ENCODE measurements at places on chromosomes 5 and 9.

GRCh38 chr9:20551236-20551635, 71.1 kb downstream of the MLLT3 start:
- no peak for DNase-seq

DNA sequence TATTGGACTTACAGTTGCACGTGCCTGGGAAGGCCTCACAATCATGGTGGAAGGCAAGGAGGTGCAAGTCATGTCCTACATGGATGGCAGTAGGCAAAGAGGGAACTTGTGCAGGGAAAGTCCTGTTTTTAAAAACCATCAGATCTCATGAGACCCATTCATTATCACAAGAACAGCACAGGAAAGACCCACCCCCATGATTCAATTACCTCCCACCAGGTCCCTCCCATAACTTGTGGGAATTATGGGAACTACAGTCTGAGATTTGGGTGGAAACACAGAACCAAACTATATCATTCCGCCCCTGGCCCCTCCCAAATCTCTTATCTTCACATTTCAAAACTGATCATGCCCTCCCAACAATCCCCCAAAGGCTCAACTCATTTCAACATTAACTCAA, 75.6 kb downstream of the ZFAND5 start:
- no peak for DNase-seq

GRCh38 chr5:179284751-179285631, 60.3 kb downstream of the ADAMTS2 start:
- no peak for DNase-seq

GRCh38 chr9:135979547-135980166, 18.5 kb upstream of the UBAC1 start:
- DNase-seq, result no peak

DNA sequence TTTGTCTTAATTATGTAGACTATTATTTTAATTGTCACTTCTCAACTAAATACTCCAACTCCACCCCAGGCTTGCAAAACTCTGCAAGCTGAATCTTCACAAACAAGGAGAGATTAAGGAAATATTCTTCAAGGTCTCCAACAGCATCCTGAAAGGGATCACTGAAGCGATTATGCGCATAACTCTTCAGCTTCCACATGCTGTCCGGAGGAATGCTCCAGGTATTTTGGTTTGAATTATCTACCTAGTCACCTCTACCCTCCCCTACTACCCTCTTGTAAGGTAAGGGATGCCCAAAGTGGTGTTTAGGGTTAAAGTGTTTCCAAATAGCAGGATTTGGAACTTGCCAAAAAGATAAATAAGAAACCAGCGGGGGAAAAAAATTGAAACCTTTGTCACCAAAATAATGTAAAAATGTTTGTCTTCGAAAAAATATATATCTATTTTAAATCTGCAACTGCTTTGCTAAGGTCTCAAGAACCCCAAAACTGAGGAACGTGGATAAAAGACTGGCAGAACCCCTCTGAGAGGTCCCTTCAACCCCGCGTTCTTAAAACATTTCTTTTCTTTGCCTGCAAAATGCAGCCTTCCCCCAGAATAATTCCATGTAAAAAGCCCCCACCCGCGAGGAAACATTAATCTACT, 11.6 kb downstream of the PTCH1 start:
- no peak for DNase-seq

- DNase-seq, result no peak
Observed at GRCh38 chr5:37717613-37718431, 122.0 kb downstream of the GDNF start.

DNA sequence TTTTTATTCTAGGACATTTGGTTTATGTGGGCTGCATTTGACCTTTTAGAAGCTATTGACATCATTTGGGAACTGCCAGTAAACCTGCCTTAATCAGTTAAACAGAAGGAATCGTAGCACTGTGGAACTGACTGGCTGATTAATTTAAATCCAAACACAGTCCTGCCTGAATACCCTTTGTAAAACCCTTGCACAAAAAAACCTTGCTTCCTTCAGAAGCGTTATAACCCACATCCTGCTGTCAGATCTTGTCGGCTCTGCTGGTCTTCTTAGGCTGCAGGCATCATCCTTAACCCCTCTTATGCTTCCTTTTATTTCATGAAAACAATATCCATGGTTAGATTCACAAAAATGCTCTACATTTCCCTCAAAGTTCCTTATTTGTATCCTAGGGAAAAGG, 46.3 kb downstream of the PAM start:
- no peak for DNase-seq

GRCh38 chr9:13431222-13431536, 151.7 kb upstream of the MPDZ start:
- DNase-seq, result no peak

- DNase-seq, result no peak
Observed at GRCh38 chr9:15873573-15874177, 320.8 kb downstream of the CCDC171 start.

GRCh38 chr9:1939926-1940368, 75.2 kb upstream of the SMARCA2 start:
- DNase-seq, result peak; percentile 61

- no peak for DNase-seq
Observed at GRCh38 chr5:92916036-92916435, 665.0 kb downstream of the NR2F1-AS1 start.

DNA sequence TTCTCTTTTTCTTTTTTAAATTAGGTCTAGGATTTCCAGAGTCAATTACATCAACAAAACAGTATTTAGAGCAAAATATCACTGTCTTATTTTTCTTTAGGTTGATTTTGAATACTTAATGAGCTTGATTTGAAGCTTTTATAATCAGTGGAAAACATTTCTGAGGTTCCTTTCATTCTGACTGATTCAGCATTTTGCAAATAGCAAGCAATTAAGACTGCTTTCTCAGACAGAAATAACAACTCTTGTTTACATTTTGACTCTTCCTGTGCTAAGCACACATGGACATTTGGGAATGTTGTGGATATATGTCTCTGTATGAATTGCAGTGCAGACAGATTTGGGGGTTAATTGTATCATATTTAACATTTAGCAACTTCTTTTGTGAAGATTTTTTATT, 22.2 kb upstream of the MCCC2 start:
- no peak for DNase-seq

GRCh38 chr5:40909264-40909663, at the start of gene C7:
TSS of gene C7 (plus strand) at chr5:40909497. CDS start at chr5:40909611, 114 bp downstream.
- no peak for DNase-seq

DNA sequence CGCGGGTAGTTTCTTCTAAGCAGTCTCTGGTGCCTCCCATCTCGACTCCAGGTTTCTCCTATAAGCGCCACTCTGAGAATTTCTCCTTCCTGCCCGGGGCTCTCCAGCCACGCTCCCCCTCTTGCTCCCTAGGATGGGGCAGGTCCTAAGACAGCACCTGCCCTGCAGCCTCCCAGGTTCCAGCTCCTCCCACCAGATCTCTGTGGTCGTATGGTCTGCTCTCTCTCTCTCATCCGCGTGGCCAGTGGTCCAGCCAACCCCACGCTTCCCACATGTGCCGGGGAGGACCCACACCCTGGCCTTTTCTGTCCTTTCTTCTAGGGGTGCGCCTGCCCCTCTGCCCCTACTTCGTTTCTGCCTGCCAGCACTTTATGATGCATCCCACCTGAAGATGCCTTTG, 40.5 kb downstream of the MVB12B start:
- no peak for DNase-seq

DNA sequence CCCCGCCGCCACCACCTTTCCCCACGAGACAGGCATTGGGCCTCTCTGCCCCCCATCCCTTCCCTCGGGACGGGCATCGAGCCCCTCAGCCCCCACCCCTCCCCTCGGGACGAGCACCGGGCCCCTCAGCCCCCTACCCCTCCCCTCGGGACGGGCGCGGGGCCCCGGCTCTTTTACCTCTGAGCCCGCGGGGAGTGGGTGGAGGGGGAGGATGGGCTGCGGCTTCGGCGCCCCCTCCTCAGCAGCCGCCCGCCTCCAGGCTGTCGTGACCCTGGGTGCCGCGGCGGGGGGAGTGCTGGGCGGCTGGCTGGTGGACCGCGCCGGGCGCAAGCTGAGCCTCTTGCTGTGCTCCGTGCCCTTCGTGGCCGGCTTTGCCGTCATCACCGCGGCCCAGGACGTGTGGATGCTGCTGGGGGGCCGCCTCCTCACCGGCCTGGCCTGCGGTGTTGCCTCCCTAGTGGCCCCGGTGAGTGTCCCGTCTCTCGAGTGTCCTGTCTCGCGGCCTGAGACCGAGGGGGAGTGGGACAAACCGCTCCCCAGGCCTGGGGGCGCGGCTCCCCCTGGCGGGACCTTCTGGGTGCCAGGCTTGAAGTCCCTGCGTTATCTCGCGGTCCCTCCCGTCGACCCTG, 791 bp downstream of the SLC2A8 start:
- DNase-seq, result no peak

DNA sequence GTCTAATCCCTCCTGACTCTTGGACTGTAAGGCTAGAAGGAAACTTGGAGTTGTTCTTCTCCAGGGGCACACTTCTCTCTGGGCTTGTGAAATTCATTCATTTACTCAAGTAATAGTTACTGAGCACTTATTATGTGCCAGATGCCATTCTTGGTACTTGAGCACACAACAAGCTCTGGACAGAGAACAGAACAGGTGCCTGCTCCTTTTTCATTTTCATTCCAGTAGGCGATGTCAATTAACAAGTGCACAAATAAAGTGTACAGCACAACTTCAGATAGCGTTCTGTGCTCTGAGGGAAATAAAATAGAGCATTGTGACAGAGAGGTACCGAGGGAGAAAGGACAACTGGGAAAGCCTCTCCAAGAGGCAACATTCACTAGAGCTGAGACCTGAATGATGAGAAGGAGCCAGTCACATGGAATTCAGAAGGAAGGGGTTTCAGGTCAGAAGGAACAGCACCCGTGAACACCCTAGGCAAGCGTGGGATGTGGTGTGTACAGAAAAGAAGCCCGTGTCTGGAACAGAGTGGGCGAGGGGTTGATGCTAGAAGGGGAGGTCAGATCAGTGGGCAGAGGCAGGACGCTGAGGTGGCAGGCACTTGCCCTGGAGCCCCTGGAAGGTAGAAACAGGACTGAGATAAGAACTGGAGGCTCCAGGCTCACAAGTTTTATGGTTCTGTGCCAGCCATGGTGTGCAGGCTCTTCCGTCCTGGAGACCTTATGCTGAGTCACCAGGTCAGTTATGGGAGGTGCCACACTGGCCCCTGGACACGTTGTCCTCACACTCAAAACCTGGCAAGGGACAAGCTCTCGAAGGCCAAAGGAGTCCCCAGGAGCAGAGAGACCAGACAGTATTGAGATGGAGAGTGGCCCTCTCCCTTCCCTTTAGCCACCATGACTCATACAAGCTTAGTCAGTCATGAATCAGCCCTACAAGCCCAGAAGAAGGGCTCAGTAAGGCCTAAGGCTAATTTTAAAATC, 7.2 kb upstream of the ABLIM3 start:
- DNase-seq, result no peak

- no peak for DNase-seq
Observed at GRCh38 chr9:76687861-76688391, 76.3 kb upstream of the PCA3 start.

- DNase-seq, result no peak
Observed at GRCh38 chr9:8382266-8382665, 582.7 kb upstream of the DMAC1 start.

DNA sequence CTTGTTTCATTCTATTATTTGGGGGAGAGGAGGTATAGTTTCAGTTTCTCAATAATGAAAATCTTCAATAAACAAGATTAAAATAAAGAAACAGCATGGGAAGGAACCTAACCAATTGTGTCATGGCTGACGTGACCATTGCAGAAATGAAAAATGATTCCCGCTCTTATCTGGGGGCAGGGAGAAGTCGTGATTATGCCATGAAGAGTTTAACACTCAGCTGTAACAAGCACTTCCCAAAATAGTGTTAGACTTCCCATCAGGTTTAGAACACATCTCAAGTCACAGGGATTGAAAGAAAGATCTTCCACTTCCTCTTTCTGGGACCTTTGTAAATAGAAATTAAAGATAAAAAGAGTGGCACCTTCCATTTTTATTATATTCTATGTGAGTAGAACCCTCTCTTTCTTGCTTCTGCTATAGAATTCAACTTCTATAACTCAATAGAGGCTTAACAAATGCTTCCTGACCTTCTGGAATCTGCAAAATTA, 122.2 kb downstream of the TRPM6 start:
- no peak for DNase-seq

GRCh38 chr5:125337294-125337693, 590.9 kb upstream of the ZNF608 start:
- DNase-seq, result no peak

DNA sequence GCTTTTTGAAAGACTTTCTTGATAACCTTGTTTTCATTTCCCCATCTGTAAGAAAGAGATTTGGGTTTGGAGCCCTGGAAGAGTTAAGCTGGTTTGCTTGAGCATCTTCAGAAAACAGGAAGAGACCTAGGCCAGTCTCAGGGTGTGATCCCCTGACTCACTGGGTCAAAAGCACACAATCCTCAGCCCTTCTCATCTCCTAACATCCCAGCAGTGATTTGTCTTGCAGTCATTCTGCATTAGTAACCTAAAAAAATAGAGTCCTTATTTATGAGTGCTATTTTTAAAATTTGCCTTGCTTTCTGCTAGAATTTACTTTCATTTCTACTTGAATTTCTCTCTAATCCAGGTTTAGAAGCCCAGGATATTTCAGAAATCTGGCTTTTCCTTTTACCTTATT, 16.4 kb upstream of the ARSB start:
- no peak for DNase-seq

DNA sequence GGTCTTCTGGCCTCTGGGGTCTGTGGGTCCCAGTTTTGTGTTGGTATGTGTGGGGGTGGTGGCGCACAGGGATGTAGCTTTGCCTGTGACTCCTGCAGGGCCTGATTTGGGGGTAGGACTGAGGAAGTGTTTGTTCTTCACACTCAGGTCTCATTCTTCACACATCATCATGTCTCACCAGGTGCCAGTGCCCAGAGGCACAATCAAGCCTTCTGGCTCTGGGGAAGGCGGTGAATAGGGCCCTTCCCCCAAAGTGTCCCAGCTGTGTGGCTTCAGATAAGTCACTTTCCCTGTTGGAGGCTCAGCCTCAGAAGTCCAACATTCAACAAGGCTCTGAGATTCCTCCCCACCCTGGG, 5.1 kb downstream of the DBN1 start:
- DNase-seq, result no peak

- DNase-seq, result no peak
Observed at GRCh38 chr5:137190441-137190840, 308.7 kb downstream of the SPOCK1 start.

DNA sequence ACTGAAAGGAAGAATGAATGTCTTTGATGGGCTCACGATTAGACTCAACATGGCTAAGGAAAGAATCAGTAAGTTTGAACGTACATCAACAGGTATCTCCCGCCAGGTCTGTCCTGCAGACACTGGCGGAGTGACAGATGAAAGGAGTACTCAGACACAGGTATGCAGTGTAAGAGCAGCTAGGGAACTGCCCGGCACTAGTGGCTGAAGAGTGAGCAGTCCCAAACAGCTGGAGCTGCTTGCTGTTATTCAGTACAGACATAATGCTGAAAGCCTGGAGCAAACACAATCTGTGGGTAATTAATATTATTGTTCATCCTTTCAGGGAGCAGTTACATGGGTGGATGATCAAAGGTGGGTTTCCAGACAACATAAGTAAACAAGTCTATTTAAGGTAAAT, 835.5 kb downstream of the TLE4 start:
- DNase-seq, result no peak

DNA sequence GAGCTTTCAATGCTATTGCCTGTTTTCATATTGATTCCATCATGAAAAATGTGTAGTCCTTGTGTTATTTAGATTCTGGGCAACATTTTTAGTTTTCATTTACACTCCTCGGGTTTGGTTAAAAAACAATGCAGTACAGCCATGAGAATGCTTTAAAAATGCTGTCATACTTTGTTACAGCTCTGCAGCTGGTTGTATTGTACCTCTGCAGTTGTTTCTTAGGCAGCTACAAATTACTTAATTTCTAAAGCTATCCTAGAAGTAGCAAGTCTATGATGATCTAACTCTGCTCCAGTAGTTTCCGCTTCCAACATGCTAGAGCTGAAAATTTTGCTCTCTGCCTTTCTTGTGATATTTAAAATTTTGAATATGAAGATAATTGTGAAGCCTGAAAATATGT, 20.2 kb downstream of the SNX18 start:
- DNase-seq, result no peak
